ENCODE measurements at places on chromosomes 4 and X.

DNA sequence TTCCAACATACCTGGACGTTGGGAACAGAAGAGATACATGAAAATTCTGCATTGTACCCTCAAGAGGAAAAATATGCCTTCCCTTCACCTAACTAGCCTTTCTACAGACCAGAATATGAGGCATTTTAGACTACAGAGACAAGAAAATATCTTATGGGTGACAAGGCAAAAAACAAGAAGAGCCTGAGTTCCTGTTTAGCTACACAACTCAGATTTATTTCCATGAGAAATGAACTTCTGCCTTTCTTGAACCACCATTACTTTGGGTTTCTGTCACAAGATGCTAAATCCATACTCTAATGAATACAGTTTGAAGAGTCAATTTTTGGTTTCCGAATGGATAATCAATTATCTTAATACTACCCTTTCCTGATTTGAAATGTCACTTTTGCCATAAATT lies 18.7 kb downstream of the RCHY1 start:
- DNase-seq, result no peak

DNA sequence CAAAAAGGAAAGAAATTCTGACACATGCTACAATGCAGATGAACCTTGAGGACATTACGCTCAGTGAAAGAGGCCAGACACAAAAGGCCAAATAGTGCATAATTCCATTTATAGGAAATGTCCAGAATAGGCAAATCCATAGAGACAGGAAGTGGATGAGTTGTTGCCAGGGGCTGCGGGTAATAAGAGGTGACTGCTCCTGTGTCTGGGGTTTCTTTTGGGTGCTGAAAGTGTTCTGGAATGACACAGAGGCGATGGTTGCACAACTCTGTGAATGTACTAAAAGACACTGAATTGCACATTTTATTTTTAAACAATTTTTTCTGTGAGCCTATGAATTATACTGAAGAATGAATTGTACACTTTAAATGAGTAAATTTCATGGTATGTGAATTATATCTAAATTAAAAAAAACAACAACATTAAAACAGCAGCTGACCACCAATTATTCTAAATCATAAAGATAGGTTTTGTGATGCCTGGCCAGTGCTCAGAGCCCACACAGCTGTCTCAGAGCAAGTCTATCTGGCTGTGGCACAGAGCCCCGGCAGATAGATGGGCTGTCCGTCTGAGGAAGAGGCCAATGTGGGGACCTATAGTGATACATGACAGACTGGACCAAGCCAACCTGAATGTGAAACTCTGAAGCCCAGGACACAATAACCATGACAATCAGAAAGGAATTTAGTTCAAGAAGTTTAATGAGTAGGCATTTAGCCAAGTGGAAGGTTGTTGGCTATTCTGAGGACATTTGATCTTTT lies 23.5 kb upstream of the IRAK1 start:
- DNase-seq, result no peak

- no peak for DNase-seq
These were observed 4.2 kb downstream of the PAK3 start for GRCh38 chrX:111100191-111100590.

GRCh38 chr4:62670514-62670913 lies 1470.4 kb downstream of the ADGRL3 start:
- no peak for DNase-seq

DNA sequence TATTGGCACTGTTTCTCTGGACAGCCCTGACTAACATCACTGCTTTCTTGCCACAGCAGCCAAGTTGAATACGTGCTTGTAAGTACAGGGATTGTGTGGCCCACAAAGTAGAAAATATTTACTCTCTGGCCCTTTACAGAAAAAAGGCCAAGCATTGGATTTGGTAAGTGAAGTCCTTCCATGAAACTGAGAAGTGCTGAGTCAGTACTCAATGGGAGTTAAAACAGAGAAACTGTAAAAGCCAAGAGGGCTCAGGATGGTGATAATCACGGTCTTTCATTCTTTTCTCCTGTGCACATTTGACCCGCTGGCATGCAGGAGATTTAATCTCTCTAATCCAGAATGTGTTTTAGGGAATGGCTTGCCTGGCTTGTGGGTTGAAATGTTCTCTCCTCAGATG lies 46.1 kb downstream of the TBL1X start:
- no peak for DNase-seq

GRCh38 chrX:66876776-66877175 lies 237.9 kb upstream of the EDA2R start:
- no peak for DNase-seq

GRCh38 chr4:1002131-1002630 lies 9.0 kb upstream of the SLC26A1 start:
- no peak for DNase-seq

DNA sequence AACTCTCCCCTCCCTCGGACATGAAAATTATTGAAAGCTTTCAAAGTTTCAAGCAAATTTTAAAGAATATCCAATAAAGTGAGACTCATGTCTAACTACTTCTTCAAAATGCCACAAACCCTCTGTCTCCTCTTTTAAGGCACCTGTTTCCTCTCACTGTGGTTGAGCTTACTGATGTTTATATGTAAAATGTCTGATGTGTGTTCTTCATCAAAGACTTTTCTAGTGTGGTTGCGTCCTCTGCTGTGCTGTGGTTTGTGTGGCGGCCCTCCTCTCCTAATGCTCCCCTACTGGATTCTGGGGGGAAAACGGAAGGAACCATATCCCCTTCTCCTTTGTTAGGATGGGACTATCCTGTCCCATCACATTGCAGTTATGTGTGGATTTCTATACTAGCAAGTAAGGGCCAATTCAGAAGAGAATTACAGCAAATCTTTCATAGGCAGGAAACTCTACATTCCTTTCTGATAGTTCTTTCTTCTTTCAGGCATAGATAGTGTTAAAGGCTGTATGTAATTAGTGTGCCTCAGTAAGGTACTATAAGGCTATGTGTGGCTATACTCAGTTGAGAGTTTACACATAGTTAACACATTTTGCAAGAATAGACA lies 221.0 kb upstream of the GPRIN3 start:
- no peak for DNase-seq

DNA sequence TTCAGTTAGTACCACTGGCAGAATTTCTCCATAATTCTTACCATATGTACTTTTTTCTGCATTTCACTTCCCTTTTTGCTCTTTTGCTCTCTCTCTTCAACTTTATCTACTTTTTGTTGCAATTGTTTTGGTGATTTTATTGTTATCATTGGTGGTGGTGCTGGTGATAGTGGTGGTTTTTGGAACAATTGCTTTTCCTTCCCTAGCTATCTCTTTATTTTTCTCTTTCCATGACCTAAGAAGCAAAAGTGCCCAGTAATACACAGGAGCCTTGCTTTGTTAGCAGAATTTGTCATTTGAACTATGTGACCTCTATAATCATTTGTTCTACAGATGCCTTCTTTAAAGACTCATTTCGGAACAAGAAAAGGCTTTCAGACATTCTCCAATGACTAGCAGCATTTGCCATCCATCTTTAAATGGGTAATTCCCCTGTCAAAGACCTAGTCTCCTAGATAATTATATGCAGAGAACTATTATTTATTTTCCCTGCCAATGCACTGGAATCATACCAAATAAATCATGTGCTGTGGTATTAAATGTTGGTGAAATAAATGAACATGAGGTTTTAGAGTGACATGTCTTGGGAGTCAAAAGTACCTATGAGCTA lies 154.5 kb downstream of the GASK1B start:
- DNase-seq, result no peak

GRCh38 chr4:185773419-185773818 lies 38.6 kb downstream of the SORBS2 start:
- no peak for DNase-seq

DNA sequence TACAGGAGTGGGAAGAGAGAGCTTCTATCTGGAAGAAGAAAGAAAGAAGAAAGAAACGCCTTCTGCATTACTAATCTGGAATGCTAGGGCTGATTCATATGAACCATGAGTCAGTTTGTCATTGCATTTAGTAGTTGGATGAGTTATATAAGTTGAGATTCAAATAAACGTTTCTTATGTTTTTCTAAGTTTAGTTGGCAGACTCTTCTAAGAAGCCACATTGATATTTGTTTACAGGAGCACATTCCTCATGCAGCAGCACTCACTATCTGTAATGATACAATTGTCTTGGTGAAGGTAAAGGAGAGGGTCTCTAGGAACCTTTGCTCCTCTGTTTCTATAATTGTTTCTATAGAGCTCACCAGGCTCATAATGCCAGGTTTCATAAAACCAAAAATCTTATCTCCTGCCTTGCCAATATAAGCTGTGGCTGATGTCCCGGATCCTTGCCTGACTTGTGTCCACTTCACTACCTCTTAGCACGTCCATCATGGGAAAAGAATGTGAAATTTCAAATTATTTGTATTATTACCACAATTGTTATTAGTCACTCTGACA lies 39.5 kb downstream of the HOPX start:
- no peak for DNase-seq

DNA sequence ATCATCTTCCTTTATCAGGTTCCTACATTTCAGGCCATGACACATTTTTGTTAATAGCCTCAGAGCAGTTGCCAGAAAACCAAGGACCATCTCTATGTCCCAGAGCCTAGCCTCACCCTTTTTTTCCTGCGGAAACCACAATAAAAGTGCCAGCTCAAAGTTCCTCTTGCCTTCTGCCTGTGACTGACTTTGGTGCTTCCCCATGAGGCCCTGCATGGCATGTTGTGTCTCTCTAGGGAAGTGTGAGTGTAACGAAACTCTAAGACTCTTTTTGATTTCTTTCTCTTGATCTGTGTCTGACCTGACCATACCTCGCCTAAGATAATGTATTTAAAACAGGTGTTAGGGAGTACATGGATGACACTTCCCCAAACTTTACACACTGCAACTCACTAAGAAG lies 642.3 kb upstream of the BOD1L1 start:
- no peak for DNase-seq

DNA sequence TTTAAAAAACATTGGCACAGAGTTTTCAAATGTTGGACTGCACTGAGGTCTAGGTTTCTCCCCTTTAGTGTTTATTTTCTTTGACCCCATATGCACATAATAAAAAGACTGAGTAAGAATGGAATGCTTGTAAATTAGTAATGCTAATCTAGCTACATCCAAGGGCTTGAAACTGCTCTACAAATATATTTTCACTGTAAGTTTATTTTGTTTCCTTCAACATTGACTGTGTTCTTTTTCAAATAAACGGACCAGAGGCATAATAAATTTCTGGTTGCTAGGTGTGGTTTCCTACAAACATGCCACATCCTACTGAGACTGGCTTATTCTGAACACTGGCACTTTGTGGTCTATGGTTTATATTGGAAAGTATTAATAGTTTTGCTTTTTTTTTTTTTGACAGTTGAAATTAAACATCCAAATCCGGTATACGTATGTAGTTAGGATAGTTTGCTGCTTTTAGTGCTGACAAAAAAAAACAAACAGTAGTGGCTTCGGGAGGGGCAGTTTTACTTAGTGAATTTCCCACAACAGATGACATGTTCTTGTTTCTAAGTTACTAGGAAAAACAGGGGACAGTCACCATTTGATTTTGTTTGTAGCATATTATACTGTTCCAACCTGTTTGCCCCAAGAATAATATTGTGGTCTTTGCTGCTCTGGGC lies 13.2 kb downstream of the CA5B start:
- no peak for DNase-seq

DNA sequence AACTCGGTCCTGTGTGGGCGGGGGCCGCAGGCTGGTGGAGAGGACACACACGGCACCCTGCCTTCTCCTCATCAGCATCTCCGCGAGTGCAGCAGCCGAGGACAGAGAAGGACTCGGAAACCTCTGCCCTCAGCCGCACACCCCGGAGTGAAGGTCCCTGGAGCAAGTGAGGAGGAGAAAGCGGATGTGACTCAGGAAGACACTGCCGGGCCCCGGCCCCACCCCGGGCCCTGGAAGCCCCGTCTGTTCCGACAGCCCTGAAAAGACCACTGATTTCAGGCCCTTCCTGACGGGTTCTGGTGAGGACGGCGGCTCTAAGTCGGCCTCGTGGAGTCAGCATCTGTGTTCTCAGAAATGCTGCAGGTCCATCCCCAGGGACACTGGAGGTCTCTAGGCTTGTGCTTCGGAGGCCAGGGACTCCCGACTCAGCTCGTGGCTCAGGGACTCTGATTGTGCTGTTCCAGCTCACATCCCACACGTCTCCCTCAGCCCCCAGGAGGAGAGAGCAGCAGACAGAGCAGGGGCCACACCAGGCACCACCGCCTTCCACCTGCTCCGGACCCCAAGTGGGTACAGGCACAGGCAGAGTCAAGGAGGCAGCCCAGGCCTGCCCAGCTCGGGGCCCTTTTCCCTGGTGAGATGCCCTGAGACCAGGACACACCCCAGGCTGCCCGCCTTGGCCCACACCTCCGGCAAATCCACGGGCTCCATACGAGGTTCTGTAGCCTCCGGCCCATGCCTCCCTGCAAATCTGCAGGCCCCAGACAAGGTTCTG lies 134.5 kb upstream of the NKX1-1 start:
- DNase-seq, result no peak

DNA sequence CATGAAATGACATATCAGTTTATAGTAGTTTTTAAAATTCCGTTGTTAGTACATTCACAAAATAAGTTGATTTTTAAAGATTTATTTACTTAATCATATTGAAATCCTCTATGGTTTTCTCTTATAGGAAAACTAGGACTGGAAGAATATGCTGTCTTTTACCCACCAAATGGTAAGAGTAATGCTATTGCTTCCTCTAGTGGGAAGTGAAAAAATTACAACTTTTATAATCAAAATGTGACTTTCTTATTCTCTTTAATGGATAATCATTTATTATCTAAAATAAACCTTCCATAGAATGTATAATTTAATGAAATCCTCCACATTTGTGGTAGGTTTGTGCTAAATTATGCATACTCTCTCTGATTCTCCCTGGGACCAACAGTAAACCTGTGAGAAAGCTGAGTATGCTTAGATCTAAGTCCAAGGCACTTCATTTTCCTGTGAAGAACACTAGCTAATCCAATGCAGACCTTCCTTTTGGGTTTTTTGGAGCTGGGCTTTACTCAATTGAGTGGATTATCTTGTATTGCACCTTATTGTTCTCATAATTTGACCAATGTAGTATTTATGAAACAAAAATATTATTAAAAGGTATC lies 136.2 kb downstream of the TBC1D19 start:
- DNase-seq, result no peak

DNA sequence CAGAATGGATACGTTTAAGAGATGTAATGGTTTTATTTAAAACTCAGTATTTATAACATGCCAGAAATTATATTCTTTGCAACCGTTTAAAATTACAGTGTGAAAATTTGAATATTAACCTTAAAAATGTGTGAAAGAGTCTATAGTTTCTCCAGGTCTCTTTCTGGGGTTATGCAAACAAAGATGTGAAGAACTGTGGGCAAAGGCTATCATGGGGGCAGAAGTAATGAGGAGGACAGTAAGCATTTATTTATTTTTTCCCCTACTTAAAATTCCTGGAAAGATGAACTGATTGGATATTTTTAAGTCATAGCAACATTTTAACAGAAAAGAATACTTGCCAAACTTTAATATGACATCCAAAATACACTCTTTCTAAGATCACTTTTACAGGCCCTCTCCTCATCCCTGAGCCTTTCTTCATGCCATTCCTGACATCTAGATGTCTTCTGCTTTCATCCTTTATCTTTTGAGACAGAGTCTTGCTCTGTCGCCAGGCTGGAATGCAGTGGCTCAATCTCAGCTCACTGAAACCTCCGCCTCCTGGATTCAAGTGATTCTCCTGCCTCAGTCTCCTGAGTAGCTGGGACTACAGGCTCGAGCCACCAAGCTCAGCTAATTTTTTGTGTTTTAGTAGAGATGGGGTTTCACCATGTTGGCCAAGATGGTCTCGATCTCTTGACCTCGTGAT lies 46.1 kb downstream of the TMEM131L start:
- DNase-seq, result no peak

Measured in substantia nigra (tissue), 51 donors.